ENCODE measurements at places on chromosomes 6 and 20.

DNA sequence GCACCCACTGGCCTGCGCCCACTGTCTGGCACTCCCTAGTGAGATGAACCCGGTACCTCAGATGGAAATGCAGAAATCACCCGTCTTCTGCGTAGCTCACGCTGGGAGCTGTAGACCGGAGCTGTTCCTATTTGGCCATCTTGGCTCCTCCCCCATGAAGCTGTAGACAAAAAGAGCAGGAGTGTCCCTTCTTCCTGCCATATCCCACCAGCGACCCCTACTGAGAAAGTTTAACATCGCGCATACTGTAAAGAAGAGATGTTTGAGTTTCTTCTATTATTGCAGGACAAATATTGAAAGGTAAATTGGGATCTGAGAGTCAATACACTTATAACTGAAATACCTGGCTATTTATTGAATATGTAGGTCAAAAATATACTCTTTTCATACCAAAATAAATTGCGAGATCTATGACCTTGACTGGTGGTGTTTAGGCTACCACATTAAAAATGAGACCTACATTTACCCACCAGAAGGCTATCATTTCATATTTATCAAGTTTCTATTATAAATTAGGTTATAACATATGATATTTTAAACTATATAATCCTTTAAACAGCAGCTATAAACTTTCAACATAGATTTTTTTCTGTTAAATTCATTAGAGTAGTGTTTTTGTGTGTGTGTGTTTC lies 586.3 kb downstream of the HTR1B start:
- no peak for DNase-seq

DNA sequence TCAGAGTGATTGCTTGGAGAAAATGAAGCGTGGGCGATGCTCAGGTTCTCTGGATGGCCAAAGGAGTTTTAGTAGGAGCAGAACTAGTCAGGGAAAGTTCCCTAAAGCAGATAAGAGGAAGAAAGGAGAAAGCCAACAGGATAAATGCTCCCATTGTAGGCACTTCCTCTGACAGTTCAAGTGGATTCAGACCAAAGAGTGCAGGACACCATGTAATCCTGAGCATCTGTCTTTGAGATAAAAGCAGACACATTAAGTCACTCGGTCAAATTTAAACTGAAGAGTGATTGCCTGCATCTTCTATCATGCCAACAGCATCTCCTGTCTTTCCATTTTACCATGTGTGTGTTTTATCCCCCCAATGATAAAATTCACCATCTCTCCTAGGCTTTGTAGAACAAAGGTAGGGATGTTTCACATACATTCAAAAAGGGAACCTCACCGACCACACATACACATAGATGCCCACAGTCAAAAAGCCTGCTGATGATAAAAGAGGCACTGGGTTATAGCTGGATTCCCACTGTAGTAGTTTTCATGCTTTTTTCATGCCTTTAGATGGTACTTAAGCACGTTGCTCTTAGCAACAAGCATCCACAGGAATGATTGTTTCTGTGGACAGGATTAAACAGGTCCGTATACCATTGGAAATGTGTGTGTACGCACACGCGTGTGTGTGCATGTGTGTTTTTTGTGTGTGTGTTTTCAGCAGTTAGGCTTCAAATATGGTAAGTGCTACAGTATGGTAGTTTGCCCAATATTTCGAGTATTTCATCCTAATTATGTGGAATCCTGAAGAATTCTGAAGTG lies 7.0 kb downstream of the GRIK2 start:
- no peak for DNase-seq

DNA sequence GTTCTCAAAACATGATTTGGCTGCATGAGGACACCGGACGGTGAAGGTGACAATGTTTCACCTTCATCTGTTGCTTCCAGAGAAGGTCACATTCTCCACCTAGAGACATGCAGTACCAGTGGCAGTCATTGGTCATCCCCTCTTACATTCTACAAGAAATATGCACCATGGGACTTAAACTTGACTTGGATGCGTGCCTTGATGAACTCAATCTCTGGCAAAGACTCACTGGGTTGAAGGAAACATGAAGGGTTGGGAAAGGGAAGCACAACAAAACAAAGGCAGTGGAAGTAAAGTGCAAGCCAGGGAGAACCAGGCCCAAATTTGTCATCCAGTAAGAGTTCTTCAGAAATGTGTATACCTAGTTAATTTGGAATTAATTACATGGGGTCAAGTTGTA lies 39.4 kb upstream of the ARMH2 start:
- DNase-seq: no peak

DNA sequence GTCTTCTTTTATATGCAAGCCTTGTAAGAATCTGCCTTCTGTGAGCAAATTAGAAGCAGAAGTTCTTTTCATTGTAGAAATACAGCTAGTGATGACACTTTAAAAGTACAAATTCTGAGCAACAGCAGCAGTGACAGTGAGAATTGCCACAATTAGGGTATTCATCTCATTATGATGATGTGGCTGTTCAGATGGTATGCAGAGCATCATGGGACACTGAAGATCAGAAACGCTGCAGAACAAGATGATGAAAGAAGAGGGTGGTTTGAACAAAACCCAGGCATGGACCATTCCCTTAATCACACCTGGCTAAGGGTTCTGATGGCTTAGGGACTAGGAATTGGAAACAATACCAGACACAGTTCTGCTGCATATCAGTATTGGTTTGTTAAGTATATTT lies 312.7 kb upstream of the TBX18 start:
- no peak for DNase-seq

DNA sequence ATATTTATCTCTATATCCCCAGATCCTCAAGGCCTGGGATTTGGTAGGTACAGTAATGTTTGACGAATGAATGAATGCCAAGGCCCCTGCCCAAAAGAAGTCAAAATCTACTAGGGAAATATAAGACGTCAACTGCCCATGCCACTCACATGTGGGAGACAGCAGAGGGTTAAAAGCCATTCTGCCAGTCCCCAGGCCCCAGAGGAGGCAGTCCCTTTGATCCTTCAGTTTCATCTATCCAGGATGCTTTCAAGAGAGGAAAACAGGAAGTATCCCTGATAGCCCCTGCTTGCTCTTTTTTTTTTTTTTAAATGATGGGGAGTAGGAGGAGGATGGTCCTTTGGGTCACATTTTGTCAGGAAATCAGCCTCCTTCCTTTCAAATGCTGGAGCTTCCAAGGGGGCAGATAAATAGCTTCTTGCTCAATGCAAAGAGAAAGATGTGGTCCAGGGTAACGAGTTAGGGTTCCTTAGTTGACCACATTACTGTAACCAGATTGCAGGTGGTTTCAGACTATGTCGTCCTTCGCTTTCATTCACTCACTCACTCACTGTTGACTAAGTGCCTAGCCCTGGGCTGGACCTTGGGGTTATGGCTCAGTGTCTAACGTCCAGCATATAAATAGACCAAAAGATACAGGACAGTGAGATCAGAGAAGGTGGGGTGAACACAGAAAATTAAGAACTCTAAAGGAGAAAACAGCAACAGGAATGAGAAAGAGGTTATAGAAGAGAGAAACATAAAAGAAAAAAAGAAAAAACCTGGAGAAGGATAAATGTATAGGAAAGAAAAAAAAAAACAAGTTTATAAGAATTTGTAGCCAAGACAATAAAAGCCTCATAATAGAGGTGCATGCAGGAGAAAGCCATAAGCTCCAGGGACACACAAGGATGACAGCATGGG lies 64.6 kb upstream of the PIM1 start:
- no peak for DNase-seq

DNA sequence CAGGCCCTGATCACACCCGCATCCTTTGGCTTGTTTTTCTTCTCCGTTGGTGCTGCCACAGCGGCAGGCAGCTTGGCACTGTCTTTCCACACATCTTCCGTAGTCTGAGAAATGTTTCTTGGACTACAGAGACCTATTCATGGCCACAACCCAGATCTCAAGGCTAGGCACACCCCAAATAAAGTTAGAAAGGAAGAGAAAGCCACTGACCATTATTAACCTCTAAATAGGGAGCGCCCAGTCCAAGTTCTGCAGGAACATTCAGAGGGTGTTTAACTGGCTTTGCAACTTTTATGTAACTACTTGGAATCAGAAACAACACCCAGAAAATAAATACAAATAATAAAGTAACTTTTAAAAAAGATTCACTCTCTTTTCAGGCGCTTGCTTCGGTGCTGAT lies 124.8 kb upstream of the NEDD9 start:
- DNase-seq: no peak

DNA sequence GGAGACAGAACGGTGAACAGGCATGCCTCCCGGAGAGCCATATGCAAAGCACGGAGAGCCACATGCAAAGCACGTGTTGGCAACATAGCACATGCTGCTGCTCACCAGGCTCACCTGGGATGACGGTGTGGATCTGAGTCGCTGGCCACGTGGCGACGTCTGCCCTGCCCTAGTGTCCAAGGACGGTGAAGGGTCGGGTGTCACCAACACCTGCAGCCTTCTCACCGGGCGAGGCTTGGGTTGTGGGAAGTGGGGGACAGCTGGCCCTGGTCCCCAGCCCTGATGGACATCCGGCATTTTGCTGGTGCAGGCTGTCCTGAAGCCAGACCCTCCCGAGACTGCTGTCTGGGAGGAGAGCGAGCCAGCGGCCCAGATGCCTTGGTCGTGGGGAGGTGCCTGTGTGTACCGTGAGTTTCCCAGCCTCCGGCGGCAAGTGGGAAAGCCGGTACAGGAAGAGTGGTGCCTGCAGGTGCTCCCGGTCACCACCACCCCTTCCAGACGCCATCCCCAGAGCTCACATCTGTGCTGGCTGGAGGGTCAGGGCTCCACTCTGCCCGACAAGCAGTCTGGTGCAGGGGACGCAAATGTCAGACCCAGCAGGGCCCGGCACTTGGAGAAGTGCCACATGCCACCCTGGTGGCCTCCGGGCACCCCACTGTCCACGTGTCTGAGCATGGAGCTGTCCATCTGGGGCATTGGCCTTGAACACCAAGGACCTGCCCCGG lies 5.9 kb upstream of the ADRM1 start:
- no peak for DNase-seq

GRCh38 chr6:90488816-90489215 lies 98.1 kb downstream of the MAP3K7 start:
- DNase-seq: no peak

GRCh38 chr20:63956664-63957003 lies 418 bp upstream of the UCKL1 start:
- no peak for DNase-seq

DNA sequence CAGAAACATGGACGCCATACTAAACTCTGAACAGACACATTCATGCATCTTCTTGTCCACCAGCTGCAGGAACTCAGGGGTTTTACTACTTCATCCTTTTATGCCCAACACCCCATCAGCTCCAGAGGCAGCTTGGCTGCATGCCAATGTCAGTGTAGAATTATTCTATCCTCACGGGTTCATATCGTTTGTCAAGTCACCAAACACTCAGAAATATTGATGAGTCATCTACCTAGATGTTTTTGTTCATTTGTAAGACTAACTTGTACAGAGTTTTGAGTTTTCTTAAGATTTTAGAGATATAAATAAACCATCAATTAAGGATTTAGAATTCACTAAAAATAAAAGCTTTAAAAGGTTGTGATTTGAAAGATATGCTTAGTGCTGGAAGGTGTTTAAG lies 590.7 kb upstream of the FLRT3 start:
- no peak for DNase-seq

- no peak for DNase-seq
Observed at GRCh38 chr6:74851596-74851995, 354.3 kb downstream of the COL12A1 start.

DNA sequence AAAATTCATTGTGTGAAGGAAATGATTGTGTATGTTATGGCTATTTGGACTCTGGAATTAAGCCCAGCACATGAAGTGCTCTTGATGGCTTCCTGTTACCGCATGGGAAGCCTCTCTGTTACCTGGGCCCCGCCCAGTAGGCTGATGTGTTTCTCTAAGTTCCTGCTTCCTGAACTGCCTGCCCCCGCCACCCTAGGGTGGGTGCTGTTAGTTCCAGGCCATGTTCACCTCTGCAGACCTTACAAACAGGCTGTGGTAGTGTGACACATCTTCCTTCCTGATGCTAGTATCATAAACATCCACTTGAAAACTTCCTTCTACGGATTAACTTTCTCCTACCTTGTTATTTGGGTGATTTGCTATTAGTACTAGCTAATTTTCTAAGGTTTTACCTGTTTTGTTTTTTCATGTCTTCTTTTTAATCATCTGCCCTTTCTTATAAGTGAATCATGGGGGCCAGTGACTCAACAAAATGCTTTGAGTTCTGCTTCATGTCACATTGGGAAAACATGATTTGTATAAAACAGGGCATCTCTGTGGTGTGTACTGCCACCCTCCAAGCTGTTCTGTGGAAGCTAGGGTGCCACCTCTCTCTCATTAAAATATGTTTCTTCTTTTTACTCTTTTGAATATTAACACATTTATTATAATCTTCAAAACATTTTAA lies 40.6 kb downstream of the SH3BGRL2 start:
- DNase-seq: peak; percentile 51

- no peak for DNase-seq
Observed at GRCh38 chr6:151254451-151255081, 14.8 kb downstream of the AKAP12 start.

DNA sequence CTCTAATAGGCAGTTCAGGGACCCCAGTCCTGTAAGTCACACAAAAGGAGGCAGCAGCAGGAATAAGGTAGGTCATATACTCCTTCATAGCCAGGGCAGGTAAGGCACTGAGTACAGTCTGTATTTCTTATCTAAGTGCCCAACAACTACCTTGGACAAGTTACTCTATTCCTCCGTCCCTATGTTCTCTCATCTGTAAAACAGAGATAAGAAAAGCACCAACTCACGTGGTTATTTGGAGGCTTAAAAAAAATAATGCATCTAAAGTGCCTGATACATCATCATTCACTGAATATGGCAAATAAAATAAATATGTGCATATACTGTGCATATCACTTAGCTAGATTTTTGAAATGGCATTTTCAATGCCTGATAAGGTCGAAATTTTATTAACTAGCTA lies 298.1 kb upstream of the CDYL start:
- no peak for DNase-seq

- no peak for DNase-seq
Observed at GRCh38 chr6:22558288-22558882, 11.0 kb upstream of the HDGFL1 start.

DNA sequence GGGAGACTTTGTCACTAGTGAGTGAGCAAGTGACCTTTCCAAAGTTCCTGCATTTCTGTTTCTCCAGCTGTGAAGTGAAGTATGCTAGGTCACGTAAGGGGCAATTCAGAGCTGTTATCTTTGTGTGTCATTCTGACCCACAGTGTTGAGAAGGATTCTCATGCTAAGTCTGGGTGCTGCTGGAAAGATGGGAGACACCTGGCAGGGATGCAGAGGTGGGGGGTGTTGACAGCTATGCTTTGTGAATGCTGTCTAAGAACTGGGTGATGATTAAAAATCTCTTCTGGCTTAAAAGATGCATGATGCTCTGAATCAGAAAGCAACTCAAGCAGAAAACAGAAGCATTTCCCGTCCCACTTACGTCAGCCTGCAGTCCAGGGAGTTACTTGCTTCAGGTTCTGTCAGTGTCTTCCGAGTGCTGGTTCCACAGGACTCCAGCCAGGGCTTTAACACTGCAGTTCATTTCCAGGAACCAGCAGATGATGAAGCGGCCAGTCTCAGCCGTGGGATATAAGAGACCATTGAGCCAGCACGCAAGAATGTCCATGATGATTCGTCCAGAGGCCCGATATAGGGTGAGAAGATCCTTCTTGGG lies 30.9 kb upstream of the ASXL1 start:
- DNase-seq: no peak

- DNase-seq: no peak
Observed at GRCh38 chr6:135568379-135568778, 70.8 kb upstream of the AHI1 start.

GRCh38 chr6:96716221-96716620 lies 121.1 kb downstream of the GPR63 start:
- DNase-seq: no peak

Measured in activated CD4-positive, alpha-beta T cell treated with anti-CD3 and anti-CD28 coated beads for 4 hours (primary cell).